Activated naive CD4-positive, alpha-beta T cell treated with Interleukin-2 at 50 U/mL for 16 hours (primary cell): ENCODE measurements at places on chromosomes 1 and 21.

GRCh38 chr1:30706528-30706927 lies 16.9 kb downstream of the MATN1 start:
- DNase-seq: no peak

DNA sequence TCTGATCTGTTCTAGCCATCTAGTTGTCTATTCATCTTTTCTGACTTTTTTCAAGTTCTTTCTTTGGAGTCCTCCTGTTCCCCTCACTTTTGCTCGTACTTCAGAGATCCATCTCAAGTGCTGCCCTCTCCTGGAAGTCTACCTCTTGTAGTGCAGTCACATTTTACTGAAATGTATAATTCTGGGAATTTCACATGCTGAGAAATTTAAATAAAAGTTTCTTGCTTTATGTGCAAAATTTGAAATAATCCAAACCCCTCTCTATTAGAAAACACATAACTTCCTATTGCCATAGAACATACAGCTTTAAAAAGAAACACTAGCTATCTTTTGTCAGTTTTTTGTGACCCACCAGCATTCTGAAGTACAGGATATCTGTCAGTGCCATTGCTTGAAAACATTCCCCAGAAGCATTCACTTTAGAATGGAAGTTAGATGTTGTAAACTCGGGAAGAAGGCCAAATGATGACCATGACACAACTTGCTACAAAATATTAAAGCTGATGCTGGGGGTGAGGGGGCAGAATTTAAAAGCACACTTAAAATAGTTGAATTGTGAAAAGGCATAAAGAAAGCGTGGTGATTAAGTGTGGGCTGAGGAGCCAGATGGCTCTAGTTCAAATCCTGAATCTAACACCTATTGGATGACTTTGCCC lies 22.0 kb downstream of the RLF start:
- no peak for DNase-seq

GRCh38 chr1:165162671-165163241 lies 193.8 kb downstream of the LMX1A start:
- no peak for DNase-seq

- DNase-seq: no peak
These were observed 55.8 kb downstream of the KCNJ6 start for GRCh38 chr21:37860416-37860815.

DNA sequence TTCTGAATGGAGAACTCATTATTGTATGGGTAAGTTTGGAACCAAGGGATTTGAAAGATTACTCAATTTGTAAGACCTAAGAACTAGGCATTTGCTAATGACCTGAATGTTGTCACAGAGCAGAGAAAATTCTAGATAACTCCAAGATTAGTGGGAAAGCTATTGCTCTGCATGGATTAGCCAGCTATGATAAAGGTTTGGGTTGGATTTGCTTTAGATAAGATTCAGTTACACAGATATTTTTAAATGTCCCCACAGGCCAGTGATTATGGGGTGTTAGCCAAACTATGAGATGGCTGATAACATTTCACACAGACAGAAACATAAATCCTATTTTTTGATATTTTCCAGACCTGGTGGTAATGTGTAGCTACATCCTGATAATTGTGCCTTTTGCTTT lies 88.2 kb downstream of the NTPCR start:
- no peak for DNase-seq

GRCh38 chr1:34779526-34779925 lies 1.5 kb upstream of the GJB3 start:
- DNase-seq: no peak
